ENCODE measurements at places on chromosomes 4 and X.

DNA sequence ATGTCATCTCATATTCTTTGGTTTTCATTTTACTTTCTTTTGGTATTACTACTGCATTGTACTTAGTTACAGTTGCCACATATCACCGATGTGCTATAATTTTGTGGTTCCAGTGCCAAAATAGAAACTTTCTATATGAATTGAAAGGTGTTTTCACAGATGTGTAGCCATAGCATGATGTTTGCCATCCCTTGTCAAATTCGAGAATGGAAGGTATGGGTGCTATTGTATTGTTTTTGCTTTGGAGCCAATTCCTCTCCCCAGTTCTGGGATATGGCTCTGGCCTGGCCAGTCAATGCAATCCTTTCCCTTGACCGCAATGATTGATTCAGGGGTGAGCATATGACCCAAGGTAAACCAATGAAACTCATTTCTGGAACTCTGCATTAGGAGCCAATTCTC is 86.2 kb upstream of the RPS6KA3 start:
- no peak for DNase-seq

DNA sequence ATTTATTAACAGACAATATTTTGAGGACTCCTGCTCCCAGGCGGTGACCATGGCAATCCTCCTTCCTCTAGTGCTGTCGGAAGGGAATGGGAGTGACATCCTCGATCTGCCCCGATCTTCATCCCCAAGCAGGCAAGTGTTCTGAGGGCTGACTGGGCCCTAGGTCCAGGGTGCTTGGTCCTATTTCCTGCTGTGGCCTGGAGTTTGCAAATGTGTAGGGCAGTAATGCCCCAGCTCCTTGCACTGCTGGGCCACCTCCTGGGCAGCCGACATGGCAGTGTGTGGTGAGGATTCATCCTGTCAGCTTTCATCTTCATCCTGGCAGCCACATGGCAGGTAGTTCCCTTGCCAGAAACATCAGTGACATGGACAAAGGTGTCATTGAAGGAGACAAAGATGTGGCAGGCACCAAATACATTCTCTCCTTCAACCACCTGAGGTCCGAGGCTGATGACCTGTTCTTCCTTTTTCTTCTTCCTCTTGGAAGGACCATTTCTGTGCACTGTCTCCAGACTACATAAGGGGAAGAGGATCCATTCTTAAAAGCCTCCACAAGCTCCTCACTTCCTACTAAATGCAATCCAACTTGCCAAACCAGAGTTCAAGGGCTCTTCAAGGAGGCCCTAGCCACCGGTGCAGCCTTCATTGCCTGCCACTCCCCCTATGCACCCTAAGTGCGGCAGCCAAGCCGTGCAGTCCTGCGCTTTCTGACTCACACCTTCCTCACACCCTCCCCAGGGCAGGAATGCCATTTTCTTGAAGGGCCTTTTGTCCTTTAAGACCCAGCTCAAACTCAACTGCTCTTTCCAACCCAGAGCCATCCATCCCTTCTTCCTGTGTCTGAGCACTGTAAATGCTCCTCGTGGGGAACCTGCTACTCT is 65.7 kb downstream of the TMEM154 start:
- DNase-seq, result no peak

- no peak for DNase-seq
These were observed 497.5 kb upstream of the IGFBP7 start for GRCh38 chr4:57607566-57608180.

DNA sequence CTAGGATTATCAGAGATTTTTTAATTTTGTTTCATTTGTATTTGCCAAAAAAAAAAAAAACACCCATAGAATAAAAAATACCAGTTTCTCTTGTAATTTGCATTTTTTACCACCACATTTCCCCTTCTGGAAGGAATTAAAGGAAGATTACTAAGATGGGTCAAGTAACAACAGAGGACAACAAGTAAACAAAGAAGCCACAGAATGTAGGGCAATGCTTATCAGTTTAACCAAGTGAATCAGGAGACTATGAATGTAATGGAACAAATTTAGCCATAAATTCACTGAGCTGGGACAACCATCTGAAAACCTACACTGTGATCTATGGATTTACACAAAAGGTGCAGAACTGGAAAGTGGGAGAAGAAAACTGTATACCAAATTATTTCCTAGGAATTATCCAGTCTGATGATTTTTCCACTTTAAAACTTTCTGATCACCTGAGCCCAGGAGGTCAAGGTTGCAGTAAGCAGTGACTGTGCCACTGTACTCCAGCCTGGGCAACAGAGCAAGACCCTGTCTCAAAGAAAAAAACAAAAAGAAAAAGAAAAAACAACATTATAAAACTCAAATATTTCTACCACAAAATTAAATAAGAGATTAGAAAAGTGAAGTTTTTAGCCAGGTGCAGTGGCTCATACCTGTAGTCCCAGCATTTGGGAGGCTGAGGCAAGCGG is 32.4 kb downstream of the LRBA start:
- DNase-seq, result no peak

- no peak for DNase-seq
These were observed 18.7 kb downstream of the TMEM150C start for GRCh38 chr4:82543131-82543530.

GRCh38 chrX:110394651-110395050 is 36.0 kb downstream of the RTL9 start:
- DNase-seq, result no peak

GRCh38 chr4:959338-960139 is 13.8 kb downstream of the DGKQ start:
- DNase-seq, result no peak

GRCh38 chr4:181319629-181320028 is 923.6 kb upstream of the TENM3 start:
- no peak for DNase-seq

DNA sequence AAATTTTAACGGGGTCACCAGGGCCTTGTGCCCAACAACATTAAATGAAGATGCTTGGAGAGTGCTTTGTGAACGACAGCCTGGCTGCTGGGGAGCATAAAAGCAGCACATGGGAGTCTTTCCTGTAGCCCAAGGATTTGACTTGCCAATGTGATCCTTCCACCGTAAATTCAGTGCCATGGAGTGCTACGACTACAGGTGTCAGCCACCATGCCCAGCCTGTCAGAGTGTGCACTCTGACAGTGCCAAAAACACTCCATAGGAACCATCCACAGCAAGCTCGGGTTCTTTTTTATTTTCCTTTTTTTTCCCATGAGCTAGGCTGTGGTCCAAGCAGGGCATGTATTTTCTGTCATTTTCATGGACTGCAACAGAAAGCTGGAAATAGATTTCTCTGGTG is 156.9 kb downstream of the NLGN4X start:
- no peak for DNase-seq

GRCh38 chr4:7890635-7891393 is 48.8 kb downstream of the AFAP1 start:
- DNase-seq, result no peak

GRCh38 chr4:77092975-77093374 is 17.2 kb upstream of the CCNI start:
- DNase-seq, result no peak

GRCh38 chr4:188534917-188535316 is 395.7 kb downstream of the TRIML1 start:
- no peak for DNase-seq

GRCh38 chr4:16727218-16727617 is 171.2 kb downstream of the LDB2 start:
- DNase-seq, result no peak

- DNase-seq, result no peak
These were observed 1197.6 kb downstream of the FAM133A start for GRCh38 chrX:94871640-94872039.

DNA sequence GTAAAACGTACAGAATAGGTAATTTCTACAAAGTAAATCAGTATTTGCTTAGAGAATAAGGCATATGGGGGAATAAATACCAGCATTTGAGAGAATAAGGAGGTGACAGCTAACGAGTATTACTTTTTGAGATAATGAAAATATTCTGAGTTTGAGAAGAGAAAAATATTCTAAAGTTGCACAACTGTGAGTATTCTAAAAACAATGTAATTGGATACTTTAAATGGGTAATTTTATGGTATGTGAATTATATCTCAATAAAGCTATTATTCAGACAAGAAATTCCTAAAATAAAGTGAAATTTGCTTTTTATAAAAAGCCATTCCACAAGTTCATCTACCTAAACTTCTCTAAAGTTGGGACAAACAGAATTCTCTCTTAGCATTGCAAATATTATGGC is 62.6 kb downstream of the PDGFC start:
- DNase-seq, result no peak

DNA sequence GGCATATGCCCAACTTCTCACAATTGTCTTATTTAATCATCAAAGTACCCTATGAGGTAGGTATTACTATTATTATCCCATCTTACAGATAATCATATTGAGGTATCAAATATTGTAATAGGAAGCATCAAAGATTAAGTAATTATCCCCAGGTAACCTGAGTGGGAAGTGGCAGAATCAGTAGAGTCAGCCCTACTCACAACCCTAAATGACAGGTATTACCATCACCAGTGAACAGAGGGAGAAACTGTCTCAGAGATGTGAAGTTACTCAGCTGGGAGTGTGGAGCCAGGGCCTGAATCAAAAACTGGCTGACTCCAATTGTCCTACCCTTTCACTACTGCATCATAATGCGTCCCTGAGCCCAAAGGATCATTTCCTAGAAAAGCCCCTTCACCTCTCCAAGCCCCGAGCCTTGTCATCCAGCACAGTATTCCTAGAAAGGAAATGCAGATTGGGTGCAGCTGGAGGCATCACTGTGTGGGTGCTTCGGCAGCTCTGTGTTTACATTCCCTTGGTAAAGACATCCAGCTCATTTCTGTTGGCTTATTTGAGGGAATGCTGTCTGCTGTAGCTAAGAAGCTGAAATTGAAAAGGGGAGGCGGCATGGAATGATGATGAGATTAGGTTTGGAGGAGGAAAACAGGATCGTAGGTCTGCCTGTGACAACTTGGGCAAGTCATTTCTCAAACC is 72.8 kb downstream of the DHX15 start:
- DNase-seq, result no peak

DNA sequence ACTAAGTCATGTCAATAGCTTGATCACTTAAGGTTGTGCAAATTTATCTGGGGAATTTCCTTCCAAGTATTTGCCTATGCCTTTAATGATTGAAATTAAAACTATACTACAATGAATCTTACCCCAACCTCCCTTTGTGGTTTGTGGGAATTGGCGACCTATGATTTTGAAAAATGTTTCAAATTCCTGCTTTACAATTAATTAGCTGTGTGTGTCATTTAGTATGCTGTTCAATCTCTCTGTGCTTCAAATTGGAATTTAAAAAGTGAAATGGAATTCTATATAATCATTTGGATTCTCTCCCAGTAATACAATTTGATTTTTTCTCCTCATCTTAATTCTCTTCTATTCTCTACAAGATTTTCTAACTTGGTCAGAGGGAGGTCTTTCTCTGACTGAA is 2319.5 kb downstream of the ARAP2 start:
- no peak for DNase-seq

DNA sequence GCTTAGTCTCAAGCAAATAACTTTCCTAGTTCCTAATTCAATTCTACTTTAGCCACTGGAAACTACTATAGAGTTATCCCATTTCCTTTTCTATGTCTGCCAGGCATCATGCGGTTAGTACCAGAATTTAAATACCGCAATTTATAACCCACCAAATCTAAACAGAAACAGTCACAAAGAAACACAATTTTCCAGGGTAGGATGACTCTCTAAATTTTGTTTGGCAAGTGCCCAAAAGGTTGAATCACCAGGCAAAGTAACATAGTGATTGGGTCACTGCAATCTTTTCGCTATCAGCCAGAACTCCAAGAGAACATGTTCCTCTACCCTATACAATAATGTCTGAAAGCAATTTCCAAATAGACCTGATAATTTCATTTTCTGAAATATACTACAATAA is 240.2 kb upstream of the GRIA3 start:
- DNase-seq, result no peak

GRCh38 chrX:38583181-38583580 is 21.8 kb downstream of the TSPAN7 start:
- no peak for DNase-seq

DNA sequence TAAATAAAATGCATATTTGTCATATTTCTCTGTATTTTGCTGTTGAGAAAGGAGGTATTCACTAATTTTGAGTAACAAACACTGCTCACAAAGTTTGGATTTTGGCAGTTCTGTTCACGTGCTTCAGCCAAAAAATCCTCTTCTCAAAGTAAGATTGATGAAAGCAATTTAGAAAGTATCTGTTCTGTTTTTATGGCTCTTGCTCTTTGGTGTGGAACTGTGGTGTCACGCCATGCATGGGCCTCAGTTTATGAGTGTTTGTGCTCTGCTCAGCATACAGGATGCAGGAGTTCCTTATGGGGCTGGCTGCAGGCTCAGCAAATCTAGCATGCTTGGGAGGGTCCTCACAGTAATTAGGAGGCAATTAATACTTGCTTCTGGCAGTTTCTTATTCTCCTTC is 3.3 kb downstream of the HTT start:
- DNase-seq, result no peak

DNA sequence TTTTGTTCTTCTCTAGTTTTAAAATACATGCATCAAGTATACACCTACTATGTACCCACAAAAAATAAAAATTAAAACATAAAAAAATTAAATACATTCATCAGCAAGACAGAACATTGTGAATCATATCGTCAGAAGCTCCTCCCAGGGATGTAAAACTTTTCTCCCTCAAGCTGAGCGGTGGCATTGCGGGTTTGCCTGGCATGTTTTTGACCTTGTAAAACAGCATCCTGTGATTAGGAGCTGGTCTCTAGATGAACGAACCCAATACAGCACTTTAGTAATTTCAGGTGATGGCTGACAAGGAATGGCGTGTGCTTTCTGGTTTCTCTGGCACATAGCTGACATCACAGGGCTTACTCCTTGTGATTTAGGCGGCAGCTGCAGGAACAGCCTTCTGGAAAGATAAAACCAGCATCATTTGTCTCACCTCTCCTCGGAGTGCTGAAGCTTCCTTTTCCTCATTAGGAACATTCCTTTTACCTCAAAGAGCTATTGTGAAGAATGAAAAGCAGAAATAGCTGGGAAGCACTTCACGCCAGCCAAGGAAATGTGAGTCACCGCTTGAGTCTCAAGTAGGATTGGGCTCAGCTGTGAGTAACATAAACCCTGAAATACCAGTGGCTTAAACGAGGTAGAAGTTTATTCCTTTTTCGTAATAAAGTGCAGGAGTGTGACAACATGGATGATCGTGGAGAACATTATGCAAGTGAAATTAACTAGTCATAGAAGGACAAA is 44.3 kb downstream of the NYX start:
- DNase-seq, result no peak

DNA sequence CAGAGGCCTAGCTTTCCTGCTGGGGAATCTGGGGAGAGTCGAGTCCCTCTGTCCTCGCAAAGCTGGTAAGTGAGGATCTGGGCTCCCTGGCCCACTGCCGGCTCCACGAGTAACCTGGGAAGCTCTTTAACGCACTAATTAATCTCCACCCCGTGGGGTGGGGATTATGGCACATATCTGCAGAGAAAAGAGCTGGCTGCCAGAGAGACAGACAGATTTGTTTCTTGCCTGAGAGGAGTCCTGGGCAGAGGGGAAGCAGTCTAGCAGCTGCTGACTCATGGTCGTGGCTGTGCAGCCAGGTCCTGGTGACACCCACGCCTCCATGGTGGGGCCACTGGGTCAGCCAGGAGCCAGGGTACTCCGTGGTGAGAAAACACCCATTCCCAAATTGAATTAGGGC is 14.0 kb downstream of the SORCS2 start:
- no peak for DNase-seq

GRCh38 chr4:175762582-175762981 is 49.5 kb downstream of the GPM6A start:
- DNase-seq, result no peak

- no peak for DNase-seq
These were observed 1.2 kb upstream of the MAGEE2 start for GRCh38 chrX:75786290-75786689.

Data from NCI-H187 (cell line).